NCI-H1417 treated with DMSO at 0.1 percent for 48 hours (cell line): ENCODE measurements at places on chromosomes 13 and 19.

- no peak for DNase-seq
These were observed 1617.6 kb upstream of the SLC10A2 start for GRCh38 chr13:104683789-104684188.

DNA sequence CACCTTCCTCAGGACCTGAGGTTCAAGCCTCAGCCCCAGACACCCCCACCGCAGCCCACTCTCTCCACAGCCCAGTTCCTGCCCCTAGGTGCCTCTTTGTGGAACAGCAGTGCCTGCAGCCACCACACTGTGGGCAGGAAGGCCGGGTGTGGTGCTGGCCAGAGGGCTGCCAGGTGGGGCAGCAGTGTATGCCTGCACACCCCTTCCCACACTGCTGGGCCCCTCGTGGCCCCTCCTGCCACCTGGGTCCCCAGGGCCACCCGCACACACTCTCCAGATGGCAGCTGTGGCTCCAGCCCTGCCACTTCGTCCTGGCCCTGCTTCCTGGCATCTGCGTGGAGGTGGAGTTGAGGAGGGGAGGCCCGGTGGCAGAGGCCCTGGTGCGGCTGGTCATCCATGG, 35.1 kb downstream of the HPN start:
- no peak for DNase-seq

DNA sequence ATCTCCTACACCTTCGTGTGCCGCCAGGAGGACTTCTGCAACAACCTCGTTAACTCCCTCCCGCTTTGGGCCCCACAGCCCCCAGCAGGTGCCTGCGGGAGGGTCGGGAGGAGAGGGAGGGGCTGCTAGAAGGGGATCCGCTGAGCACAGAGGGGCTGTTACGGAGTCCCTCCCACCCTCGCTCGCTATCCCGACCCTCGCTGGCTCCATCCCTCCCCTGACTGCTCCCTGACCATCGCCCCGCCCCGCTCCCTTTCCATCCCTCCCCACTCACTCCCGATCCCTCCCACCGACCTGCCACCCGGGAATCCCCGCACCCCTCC, 780 bp downstream of the CD177 start:
- no peak for DNase-seq

- DNase-seq = no peak
These were observed 20.9 kb upstream of the FOSB start for GRCh38 chr19:45446944-45447343.

DNA sequence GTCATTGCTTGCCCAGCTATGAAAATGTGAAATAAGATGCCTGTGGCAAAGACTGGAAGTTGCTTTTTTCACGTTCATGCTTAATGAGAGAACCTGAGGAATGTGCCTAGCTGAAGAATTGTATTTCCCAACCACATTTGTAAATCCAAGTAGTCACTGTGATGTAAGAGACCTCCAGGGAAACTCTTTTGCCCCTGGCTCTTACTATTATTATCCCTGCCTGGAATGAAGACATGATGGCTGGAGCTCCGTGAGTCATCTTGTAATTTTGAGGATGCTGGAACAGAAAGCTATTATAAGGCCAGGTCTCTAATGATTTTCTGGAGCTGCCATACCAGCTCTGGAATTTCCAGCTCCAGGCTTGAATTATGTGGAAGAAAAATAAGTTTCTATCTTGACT, 894.3 kb downstream of the DIAPH3 start:
- no peak for DNase-seq

GRCh38 chr13:29957320-29957719, 106.9 kb upstream of the UBL3 start:
- DNase-seq = no peak

GRCh38 chr19:49543032-49543431, 15.2 kb downstream of the RCN3 start:
- DNase-seq = no peak

DNA sequence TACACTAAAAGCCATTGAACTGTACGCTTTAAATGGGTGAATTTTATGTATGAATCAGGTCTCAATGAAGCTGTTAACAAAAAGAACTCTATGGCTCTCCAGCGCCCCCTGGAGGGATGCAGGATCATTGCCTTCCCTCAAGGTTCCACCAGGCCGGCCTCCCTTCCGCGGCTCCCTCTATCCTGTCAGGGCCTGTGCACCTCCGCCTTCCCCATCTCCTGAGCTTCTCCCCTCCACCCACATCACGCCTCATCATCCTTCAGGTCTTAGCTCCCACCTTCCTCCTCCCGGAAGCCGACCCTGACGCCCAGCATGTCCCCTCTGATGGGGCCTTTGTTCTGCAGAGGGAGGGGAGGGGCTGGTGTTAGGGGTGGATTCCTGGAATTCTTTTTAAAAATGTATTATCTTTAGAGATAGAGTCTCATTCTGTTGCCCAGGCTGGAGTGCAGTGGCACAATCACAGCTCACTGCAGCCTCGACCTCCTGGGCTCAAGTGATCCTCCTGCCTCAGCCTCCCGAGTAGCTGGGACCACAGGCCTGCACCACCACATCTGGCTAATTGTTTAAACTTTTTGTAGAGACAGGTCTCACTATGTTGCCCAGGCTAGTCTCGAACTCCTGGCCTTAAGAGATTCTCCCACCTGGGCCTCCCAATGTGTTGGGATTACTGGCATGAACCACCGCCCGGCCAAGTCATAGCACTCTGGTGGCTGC, 27.7 kb downstream of the MEIS3 start:
- no peak for DNase-seq
